ENCODE measurements at places on chromosomes 2 and 18. TPM values are rescaled to one million over a fixed set of nuclear protein-coding genes. Genes with fewer than 3 reads are reported as not detected.

The SLC23A3 gene
- total RNA-seq = 0.69 TPM

The ANKRD62 gene
- total RNA-seq = not detected

The EML6 gene
- 2.5 TPM for total RNA-seq

The MYO3B gene
- not detected for total RNA-seq

The FABP1 gene
- total RNA-seq = not detected

GRCh38 chr2:39743269-39743776 is 35.7 kb downstream of the THUMPD2 start:
- H3K36me3 ChIP-seq = peaks cover 4% of the 10 kb centered on the region
- no peak overlapping the region for H3K27ac ChIP-seq
- DNase-seq = no peak
- H3K4me1 ChIP-seq = no peaks in the 10 kb centered on the region

- no peaks in the 10 kb centered on the region for H3K4me1 ChIP-seq
- DNase-seq = no peak
- H3K36me3 ChIP-seq = no peaks in the 10 kb centered on the region
These were observed 27.4 kb downstream of the ASB18 start for GRCh38 chr2:236236559-236237452.

GRCh38 chr2:40260437-40260836 is 191.5 kb downstream of the SLC8A1 start:
- H3K27me3 ChIP-seq = no peaks in the 10 kb centered on the region
- no peak for DNase-seq
- no peak overlapping the region for H3K27ac ChIP-seq
- no peaks in the 10 kb centered on the region for H3K36me3 ChIP-seq

- DNase-seq = no peak
- H3K27me3 ChIP-seq = no peaks in the 10 kb centered on the region
- H3K27ac ChIP-seq = no peak overlapping the region
- H3K36me3 ChIP-seq = no peaks in the 10 kb centered on the region
- no peaks in the 10 kb centered on the region for H3K4me1 ChIP-seq
These were observed 15.4 kb downstream of the C2orf81 start for GRCh38 chr2:74406035-74406434.

DNA sequence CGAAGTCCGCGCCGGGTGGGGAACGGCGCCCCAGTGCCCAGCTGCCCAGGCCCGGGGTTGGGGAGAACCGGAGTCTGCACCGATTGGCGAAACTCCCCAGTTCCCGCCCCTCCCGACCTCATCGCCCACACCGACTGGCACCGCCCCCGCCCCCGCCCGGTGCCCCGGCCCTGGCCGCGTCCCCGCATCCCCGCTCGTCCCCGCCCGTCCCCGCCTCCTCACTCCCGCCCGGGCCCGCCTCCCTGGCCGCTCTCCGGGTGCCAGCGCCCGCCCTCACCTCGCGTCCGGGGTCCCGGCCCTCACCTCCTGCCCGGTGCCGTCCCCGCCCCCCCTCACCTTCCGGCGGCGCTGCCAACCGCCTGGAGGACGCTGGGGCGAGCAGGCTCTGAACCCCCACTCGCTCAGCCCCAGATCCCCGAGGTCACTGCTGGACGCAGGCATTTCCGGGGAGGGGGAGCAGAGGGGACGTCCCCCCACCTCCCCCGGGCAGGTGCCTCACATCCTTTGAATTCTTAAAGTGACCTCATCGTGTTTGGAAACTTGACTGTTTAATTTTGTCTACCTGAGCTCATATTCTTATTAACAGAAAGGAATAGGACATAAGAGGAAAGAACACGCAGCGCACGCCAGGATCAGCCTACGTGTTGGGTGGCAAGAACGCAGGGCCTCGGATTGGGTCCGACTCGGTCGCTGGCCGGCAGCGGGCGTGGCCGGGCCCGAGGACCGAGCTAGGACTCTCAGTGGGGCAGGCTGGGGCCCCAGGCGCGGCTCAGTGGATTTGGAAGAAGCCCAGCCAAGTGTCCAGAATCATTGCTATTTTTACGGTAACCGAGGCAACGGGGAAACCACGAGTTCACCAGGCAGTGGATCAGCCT is at the start of gene FAM110C:
TSS of gene FAM110C (minus strand) at position 35 of the 875 bp plus-strand sequence. CDS start 120 bp downstream, outside the sequence.
- H3K27ac ChIP-seq = no peak within 1 kb of the TSS
- no peaks in the 10 kb centered on the region for H3K36me3 ChIP-seq
- H3K4me3 ChIP-seq = peak within 1 kb of the TSS; percentile 46

GRCh38 chr2:15730545-15731212 is 139.0 kb downstream of the DDX1 start:
- no peak overlapping the region for H3K4me3 ChIP-seq
- H3K4me1 ChIP-seq = no peaks in the 10 kb centered on the region
- H3K27me3 ChIP-seq = no peaks in the 10 kb centered on the region
- DNase-seq = no peak

DNA sequence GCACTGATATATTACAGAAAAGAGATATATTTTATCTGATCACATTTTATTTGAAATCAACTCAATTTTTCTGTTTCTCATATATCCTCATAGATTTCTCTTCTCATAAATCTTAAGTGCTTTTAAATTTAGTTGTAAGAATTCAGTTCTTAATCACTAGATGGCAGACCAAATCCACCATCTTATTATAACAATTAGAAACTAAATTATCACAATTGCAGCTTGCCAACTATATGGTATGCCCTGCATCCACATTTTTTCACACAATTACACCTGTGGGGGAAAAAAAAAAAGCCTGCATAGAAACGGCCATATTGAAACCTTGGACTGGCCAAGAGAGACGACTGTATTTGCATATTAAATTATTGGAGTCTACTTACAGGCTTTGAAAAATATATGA is 64.4 kb downstream of the COL5A2 start:
- H3K4me1 ChIP-seq = no peaks in the 10 kb centered on the region
- no peak overlapping the region for H3K4me3 ChIP-seq
- H3K27ac ChIP-seq = no peak overlapping the region
- H3K27me3 ChIP-seq = no peaks in the 10 kb centered on the region
- DNase-seq = no peak
- H3K36me3 ChIP-seq = no peaks in the 10 kb centered on the region

DNA sequence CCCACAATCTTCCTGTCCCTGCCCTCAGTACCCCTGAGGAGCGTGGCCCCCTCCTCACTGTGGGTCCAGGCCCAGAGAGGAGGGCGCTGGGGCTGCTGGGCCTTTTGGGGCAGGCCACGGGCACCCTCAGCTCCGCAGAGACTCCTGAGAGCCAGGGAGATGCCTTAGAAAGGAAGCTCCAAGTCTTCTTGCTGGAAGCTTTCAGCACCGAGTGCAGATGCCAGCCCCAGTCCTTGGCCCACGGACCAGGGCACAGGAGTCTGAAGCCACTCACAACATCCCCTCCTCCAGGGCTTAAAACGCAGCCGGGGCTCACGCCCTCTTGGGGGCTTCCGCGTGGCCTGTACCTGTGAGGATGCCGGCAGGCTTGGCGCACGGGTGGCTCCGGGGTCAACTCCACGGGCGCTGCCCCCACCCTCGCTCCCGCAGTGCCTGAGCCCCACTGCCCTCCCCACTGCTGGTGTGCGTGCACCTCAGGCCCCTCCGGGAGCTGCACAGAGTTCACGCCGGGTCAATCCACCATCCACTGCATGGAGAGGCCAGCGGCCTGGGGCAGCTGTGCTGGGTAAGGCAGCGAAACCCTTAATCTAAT is 72.1 kb upstream of the CTDP1 start:
- no peaks in the 10 kb centered on the region for H3K27me3 ChIP-seq
- H3K4me1 ChIP-seq = no peaks in the 10 kb centered on the region
- no peak overlapping the region for H3K4me3 ChIP-seq

GRCh38 chr2:60488291-60488690 is 65.2 kb downstream of the BCL11A start:
- DNase-seq = no peak
- no peaks in the 10 kb centered on the region for H3K4me1 ChIP-seq
- H3K27ac ChIP-seq = no peak overlapping the region
- H3K36me3 ChIP-seq = no peaks in the 10 kb centered on the region
- no peak overlapping the region for H3K4me3 ChIP-seq
- no peaks in the 10 kb centered on the region for H3K27me3 ChIP-seq

DNA sequence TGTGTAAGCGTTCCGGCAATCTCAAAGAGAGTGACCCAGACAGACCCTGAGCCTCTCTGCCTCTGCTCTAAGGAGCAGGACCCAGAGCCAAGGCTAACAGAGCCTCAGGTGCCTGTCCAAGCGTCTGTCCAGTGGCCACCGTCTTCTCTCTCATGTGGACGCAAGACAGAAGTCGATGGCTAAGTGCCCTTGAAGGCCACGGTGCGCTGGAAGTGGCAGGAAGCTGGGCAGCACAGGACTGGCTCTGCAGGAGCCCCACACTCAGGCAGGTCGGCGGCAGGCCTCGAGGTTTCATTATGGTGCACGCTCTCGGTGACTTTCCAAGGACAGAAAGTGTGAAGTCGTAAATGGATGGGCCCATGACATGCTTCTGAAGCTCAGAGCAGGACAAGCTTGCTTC is 49.1 kb downstream of the HDAC4 start:
- no peaks in the 10 kb centered on the region for H3K4me1 ChIP-seq
- no peaks in the 10 kb centered on the region for H3K27me3 ChIP-seq
- no peak overlapping the region for H3K27ac ChIP-seq
- no peak overlapping the region for H3K4me3 ChIP-seq
- H3K36me3 ChIP-seq = no peaks in the 10 kb centered on the region

DNA sequence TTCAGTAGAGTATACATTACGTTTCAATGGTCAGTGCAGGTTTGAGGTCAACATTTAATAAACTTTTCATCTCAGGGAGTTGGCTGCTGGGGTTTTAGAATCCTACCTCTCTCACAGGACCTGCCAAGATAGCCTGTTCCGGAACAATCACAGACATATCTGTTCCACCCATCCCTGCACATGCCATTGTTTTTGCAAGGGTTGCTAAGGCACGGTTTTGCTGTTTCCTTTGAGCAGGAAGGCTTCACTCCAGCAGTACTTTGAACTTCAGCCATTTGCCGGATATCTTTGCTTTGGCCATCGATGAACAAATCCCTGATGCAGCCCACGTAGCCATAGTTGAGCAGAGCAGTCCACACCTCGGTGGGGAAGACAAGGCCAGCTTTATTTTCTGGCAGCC is 493.8 kb downstream of the NRXN1 start:
- no peaks in the 10 kb centered on the region for H3K4me1 ChIP-seq
- H3K36me3 ChIP-seq = no peaks in the 10 kb centered on the region
- DNase-seq = no peak
- no peak overlapping the region for H3K4me3 ChIP-seq
- no peaks in the 10 kb centered on the region for H3K27me3 ChIP-seq

- no peaks in the 10 kb centered on the region for H3K27me3 ChIP-seq
- no peaks in the 10 kb centered on the region for H3K4me1 ChIP-seq
- no peaks in the 10 kb centered on the region for H3K36me3 ChIP-seq
- no peak overlapping the region for H3K4me3 ChIP-seq
These were observed 88.4 kb downstream of the MEP1B start for GRCh38 chr18:32278177-32278799.

DNA sequence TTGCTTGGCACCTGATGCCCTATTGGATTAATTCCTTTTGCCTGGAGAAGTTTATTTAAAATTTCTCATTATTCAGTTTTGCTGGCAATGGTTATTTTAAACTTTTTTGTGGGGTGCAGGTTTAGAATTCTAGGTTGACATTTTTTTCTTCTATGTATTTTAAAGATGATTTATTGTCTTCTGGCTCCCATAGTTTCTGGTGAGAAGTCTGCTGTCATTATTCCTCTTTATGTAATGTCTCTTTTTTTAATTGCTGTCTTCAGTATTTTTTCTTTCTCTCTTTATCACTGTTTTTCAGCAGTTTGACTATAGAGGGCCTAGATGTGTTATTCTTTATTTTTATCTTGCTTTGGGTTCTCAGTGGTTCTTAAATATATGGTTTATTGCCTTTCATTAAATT is 182.2 kb upstream of the STON1 start:
- H3K4me1 ChIP-seq = peaks cover 21% of the 10 kb centered on the region
- H3K4me3 ChIP-seq = no peak overlapping the region
- no peaks in the 10 kb centered on the region for H3K27me3 ChIP-seq
- H3K36me3 ChIP-seq = peaks cover 11% of the 10 kb centered on the region

DNA sequence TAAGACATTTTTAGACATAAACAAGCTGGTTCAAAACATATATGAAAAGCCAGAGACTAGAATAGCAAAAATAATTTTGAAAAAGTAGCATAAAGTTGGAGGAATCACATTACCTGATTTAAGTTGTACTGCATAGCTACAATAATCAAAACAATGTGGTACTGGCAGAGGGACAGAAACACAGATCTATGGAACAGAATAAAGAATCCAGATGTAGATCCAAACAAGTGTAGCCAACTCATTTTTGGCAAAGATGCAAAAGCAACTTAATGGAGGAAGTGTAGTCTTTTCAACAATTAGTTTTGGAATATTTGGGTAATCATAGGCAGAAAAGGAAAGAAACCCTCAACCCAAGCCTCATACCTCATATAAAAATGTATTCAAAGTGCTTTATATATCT is 278.7 kb upstream of the ZNF521 start:
- no peak overlapping the region for H3K4me3 ChIP-seq
- H3K27me3 ChIP-seq = no peaks in the 10 kb centered on the region
- H3K36me3 ChIP-seq = no peaks in the 10 kb centered on the region
- no peak overlapping the region for H3K27ac ChIP-seq
- no peak for DNase-seq
- H3K4me1 ChIP-seq = no peaks in the 10 kb centered on the region

GRCh38 chr2:18540872-18541271 is 19.6 kb downstream of the RDH14 start:
- H3K27ac ChIP-seq = no peak overlapping the region
- DNase-seq = no peak
- H3K4me1 ChIP-seq = no peaks in the 10 kb centered on the region
- no peak overlapping the region for H3K4me3 ChIP-seq

GRCh38 chr2:30684026-30684425 is 123.2 kb downstream of the CAPN13 start:
- no peaks in the 10 kb centered on the region for H3K4me1 ChIP-seq
- no peak overlapping the region for H3K27ac ChIP-seq
- no peaks in the 10 kb centered on the region for H3K27me3 ChIP-seq
- H3K36me3 ChIP-seq = no peaks in the 10 kb centered on the region
- H3K4me3 ChIP-seq = no peak overlapping the region

DNA sequence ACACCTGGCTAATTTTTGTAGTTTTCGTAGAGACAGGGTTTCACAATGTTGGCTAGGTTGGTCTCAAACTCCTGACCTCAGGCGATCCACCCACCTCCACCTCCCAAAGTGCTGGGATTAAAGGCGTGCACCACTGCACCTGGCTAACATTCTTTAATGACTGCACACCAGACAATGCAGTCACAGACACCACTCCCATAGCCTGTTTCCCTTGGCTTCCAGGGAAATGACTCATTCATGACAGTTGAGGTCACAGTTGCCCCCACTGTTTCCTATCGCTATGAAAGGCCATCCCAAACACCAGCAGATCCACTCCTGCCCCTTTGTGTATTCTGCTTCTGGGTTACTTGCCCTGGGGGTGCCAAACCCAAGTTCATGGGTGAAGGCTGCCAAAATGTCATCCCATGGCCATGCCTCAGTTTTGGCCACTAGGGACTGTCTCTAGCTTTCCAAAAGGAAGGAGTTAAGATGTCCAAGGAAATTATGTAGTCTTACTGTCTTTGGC is 8.7 kb downstream of the CHMP1B start:
- H3K27me3 ChIP-seq = no peaks in the 10 kb centered on the region
- no peaks in the 10 kb centered on the region for H3K4me1 ChIP-seq
- H3K27ac ChIP-seq = no peak overlapping the region
- no peak overlapping the region for H3K4me3 ChIP-seq
